ENCODE measurements at places on chromosomes 7 and 10.
A peak's percentile ranks its signal among the peaks of the same experiment; 100 is the strongest.

GRCh38 chr7:148696787-148697186 lies 1.9 kb upstream of the CUL1 start:
- no peak for DNase-seq

DNA sequence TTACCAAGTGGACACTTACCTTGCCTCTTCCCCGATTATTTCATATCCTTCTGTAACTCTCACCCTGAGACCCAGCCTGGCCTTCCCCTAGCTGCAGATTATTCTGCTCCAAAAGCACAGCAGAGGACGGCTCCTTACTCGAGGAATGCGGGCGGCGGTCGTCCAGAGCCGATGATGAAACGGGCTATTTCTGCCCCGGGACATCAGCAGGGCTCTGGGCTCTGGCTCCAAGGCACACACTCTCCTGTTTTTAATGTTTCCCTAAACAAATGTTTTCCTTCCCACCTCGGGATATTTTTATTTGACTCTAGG lies 343 bp upstream of the C10orf71 start:
- no peak for DNase-seq

DNA sequence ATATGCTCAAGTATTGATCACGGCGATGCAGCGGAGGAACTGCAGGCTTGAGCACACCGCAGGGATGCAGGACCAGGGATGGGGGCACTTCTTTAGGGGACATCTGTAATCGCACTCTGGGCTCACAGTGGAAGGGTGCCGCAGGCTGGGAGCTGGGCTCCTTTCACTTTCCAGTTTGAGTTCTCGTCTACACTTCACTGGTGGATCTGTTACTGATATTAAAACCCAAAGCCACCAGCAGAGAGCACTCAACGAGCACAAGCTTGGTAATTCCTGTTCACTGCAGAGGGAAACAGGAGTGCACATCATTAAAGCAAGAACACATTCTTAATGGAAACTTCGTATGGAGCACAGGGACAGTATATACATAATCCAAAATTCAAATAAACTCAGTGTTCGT lies 91.3 kb downstream of the PARD3 start:
- DNase-seq = no peak

DNA sequence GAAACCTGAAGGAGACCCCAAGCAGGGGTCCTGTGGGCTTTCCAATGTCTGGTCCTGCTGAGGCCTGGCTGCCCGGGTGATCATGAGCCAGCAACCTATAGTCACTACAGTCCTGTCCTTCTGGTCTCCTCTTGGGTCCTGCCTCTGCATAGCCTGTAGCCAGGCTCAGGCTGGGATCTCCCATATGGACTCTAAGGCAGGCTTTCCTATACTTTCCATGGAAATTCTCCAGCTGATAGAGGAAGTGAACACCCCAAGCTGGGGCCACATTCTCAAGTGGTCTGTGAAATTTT lies 26.4 kb downstream of the ANXA8 start:
- DNase-seq = no peak

GRCh38 chr7:144036302-144036885 lies 12.4 kb upstream of the OR2A5 start:
- DNase-seq = no peak

GRCh38 chr10:79250259-79250658 lies 97.0 kb upstream of the PPIF start:
- DNase-seq = peak; percentile 50

DNA sequence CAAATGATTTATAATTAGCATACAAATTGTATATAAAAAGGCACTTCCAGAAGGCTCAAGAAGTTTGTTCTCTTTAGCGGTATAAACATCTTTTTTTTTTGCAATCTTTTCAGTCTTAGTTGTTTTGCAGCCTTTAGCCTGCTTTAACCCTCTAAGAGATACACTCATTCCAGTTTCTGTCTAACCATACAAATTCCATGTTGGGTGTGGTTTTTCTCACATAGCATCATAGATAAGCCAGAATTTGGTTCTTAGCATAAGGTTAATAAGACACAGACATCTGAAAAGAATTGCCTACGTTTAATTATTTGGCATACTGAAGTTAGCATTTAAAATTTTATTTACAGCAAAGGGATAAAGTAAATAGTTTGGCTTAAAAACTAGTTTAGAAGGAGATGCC lies 92.5 kb upstream of the NPVF start:
- no peak for DNase-seq

- DNase-seq = no peak
These were observed 349.2 kb downstream of the GLRX3 start for GRCh38 chr10:130485236-130485957.
